Hematopoietic multipotent progenitor cell treated with erythropoietin and hydrocortisone succinate and interleukin-3 and kit ligand, for 15 days (in vitro differentiated cells): ENCODE measurements at places on chromosomes 3 and 15.

GRCh38 chr3:19432669-19433068 is 284.4 kb downstream of the KCNH8 start:
- no peak for DNase-seq

GRCh38 chr3:95154766-95155165 is 1091.9 kb downstream of the NSUN3 start:
- no peak for DNase-seq

GRCh38 chr3:135539351-135539750 is 426.2 kb upstream of the PPP2R3A start:
- no peak for DNase-seq

GRCh38 chr15:38650936-38651327 is 86.3 kb upstream of the RASGRP1 start:
- no peak for DNase-seq

DNA sequence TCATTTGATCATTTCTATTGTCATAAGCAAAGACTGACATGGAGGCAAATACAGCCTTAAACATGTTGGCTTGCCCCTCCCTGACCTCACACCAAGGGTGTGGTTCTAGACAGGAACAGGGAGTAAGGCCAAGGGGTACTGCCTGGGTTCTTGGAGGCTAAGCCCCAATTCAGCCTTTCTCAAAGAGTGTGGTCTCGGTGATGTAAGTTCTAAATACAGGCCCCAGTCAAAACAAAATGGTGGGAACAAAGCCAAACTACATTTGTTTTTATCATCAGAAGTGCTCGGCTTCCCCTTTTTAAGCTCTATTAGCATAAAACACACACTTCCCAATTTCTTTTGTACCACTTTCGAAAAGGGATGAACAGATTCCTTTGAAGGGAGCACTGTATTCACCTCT is 129.5 kb downstream of the ATP8B4 start:
- no peak for DNase-seq

GRCh38 chr3:139987908-139988307 is 52.9 kb downstream of the CLSTN2 start:
- DNase-seq: no peak
